ENCODE measurements at places on chromosomes 11 and 22.

GRCh38 chr11:114162719-114163123 is 103.2 kb downstream of the ZBTB16 start:
- no peak for DNase-seq

GRCh38 chr11:69018924-69019323 is 5.9 kb upstream of the MRGPRF start:
- no peak for DNase-seq

GRCh38 chr11:122322329-122322728 is 206.3 kb upstream of the BLID start:
- DNase-seq = no peak

- no peak for DNase-seq
These were observed 23.8 kb downstream of the MICAL2 start for GRCh38 chr11:12134236-12134585.

- no peak for DNase-seq
These were observed 22.3 kb upstream of the A4GALT start for GRCh38 chr22:42742940-42743339.

GRCh38 chr22:10781571-10782403 is 4746.2 kb upstream of the OR11H1 start:
- DNase-seq = no peak

DNA sequence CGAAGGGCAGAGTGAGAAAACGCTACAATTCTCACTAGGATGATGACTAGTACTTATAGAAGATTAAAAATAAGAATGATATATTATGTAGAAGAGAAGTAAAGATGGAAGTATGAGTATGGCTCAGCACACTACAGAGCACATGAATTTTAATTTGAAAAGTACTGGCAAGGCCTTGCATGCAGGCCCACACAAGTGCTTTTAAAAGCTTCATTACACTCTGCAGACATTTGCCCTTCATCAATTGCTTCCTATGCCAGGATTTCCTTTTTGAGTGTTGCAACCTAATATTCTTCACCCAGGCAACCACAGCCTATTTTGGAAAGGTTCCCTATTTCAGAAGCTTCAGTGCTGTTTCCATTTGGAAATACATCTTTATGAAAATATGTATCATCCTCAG is 81.1 kb downstream of the LARGE2 start:
- DNase-seq = no peak

GRCh38 chr11:123718469-123718868 is 23.0 kb downstream of the ZNF202 start:
- DNase-seq = no peak

DNA sequence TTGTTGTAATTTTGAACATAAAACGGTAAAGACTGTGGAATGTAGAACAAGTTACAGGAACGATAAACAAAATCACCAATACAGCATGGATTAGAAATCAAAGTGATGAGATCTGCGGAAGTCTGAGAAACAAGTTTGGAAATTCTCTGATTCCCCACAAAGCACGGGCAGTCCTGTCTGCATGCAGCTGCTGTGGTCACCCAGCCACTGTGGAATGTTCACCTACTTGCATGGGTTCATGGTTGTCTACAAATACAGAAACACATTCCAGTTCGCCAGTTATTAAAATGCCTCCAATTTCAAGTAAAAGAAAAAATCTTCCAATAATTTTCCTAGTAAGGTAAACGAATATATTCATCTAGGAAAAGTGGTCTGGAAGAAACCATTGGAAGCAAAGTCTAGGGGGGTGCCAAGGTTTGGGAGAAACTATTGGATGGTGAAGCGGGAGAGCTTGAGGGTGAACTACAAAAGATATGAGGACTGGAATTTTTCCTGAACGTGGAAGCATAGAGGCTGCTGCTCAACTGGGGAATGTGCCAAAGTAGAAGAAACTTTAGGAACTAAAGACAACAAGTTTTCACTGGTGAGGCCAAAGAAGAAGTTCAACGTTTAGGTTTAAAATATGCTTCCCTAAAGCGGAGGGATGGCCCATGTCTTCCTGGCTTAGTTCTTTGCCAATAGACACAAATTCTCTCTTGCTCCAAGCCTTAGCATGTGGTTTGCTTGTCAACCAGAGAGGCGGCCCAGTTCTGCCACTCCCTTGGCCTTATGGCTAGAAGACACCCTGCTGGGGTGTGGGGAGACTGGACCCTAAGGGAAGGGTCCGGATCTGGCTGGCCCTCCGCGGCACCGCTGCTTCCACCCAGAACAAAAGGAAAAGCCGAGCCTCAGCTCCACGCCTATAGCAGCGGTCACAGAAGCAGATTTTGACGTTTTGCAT is 70.2 kb downstream of the CTTN start:
- no peak for DNase-seq

GRCh38 chr11:43575913-43576310 is 104.6 kb upstream of the HSD17B12 start:
- DNase-seq = no peak

DNA sequence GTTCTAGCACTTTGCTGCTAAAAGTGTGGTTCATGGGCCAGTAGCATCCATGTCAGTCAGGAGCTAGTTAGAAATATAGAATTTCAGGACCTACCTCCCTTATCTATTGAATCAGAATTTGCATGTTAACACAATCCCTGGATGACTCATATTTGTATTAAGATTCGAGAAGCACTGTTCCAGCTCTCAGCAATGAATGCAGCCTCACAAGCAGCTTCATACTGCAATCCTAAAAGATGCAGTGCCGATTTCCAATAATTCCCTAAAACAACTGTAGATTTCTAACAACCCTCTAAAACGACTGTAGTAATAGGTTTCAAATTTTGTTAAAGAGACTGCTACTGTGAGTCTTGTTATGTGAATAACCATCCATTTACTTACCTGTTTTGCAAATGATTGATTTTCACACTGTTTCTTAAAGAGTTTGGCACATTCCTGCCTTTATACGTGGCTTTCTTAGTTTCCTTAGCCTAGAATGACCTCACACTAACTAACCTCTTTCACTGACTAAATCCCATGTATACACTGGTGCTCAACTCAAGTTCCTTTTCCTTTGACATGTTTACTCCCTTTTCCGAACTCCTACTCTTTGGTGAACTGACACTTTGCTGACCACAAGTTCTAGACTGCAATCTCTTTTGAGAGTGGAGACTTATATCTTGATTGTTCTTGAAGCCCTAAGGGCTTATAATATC is 511.8 kb downstream of the METTL15 start:
- DNase-seq = no peak

DNA sequence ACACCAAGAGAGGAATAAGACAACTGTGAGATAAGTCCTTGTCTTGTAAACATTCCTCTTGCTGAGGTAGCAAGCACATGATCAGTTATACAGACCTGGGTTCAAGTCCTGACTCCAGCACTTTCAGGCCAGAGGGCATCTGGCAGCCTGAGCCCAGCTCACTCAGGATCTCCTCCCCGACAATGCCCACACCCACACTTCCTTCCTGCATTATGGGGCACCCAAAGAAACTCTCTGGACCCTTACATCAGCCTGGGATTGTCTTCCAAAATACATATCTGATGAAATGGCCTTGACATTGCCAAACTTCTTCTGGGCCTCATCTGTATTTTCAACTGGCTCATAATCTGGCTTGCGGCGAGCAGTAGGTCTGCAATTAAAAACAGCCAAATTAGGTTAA is 48.6 kb downstream of the ARFGAP3 start:
- no peak for DNase-seq

DNA sequence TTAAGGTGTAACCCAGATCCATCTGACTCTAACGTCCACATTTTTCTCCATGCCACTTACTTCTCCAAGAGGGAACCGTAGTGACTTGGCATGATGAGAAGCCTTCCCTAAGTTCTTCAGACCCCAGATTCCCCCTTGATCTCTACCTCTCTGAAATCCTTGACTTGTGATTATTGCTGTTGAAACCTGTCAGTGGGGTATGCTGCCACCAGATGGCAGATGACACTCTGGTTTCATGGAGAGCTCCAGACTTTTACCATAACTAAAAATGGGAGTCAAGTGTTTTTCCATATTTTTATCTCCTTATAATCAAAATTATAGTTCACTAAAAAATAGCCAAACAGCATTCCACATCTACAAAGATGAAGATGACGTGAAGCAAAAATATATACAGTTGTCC is 504.2 kb downstream of the SOX6 start:
- no peak for DNase-seq

DNA sequence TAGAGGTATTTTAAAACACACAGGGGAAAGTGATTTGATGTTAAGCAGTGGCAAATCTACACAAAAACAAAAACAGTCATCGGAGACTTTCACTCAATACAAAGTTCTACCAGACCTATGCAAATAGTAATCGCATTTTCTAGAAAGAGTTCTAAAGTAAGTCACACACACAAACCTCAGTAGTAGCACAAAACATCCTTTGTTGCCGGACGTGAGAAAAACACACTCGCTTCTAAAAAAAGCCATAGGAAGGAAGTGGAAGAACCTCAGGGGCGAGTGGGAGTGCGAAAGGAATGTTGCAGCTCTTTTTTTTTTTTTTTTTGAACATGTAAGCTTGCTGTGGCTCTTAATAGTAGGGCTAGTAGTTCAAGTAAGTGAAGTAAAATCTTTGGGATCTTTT is 88.9 kb downstream of the MAML2 start:
- DNase-seq = peak; percentile 30

- DNase-seq = no peak
These were observed 27.6 kb upstream of the TOLLIP start for GRCh38 chr11:1336836-1337646.

GRCh38 chr11:84720706-84721402 is 906.3 kb downstream of the DLG2 start:
- DNase-seq = no peak

GRCh38 chr22:46894081-46894671 is 131.7 kb downstream of the TBC1D22A start:
- DNase-seq = no peak

GRCh38 chr11:32090545-32091370 is at the start of gene RCN1:
Gene RCN1 (plus strand): TSS chr11:32091074. CDS start chr11:32091197, 123 bp downstream.
- peak; percentile 30 for DNase-seq

GRCh38 chr11:57103899-57104605 is 77.7 kb upstream of the LRRC55 start:
- DNase-seq = no peak

- no peak for DNase-seq
These were observed 330 bp upstream of the POLD3 start for GRCh38 chr11:74592063-74592440.

GRCh38 chr11:59643390-59643789 is 25.4 kb downstream of the PATL1 start:
- DNase-seq = no peak

DNA sequence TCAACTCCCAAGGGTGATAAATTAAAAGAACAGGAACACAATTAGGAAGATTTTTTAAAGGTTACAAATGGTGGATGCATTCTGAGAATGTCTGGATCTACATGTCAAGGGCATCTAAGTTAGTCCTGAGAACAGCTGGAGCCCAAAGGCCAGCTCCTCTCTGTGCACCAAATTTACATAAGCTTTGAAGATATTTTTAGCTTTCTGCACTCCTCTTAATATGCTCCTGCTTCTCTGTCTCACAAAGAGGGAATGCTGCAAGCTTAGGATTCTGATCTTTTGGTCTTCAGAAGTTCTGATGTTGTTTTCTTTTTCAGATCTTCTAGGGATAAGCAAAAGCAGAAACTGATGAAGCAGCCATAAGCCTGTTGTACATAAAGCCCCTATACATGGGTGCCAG is 309.8 kb upstream of the NCAM1 start:
- no peak for DNase-seq

DNA sequence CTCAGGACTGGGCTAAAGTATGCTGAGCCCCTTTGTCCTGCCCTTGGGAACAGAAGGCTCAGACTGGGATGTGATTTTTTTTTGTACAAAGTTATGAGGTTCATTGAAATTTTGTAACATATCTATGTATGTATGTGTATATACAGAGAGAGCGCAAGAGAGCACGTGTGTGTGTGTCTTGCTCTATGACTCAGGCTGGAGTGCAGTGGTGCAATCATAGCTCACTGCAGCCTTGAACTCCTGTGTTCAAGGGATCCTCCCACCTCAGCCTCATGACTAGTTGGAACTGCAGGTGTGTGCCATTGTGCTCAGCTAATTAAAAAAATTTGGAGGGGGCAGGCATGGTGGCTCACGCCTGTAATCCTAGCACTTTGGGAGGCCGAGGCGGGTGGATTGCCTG is 5.7 kb downstream of the TMEM25 start:
- DNase-seq = no peak

- DNase-seq = no peak
These were observed 68.2 kb downstream of the DNAJC24 start for GRCh38 chr11:31437742-31438435.

DNA sequence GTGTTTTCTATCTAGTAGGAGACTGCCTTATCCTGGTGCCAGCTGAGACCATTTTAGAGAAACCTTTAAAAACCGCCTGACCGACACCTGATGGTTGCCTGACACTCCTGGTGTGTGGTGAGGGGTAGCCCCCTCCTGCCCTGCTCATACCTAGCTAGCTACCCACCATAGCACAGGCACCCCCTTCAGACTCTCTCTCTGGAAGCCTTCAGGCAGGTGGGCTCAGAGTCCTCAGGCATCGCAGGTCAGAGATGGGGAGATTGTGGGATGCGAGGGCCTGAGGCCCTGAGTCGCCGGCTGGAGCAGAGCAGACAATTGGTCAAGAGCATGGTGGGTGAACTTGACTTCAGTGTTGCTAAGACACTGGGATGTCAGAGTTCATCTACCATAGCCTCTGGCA is 424.6 kb downstream of the BRD1 start:
- DNase-seq = no peak

- no peak for DNase-seq
These were observed 8.4 kb downstream of the CYTH4 start for GRCh38 chr22:37290737-37291136.

- DNase-seq = no peak
These were observed 74.2 kb downstream of the DCDC1 start for GRCh38 chr11:31295308-31295707.

DNA sequence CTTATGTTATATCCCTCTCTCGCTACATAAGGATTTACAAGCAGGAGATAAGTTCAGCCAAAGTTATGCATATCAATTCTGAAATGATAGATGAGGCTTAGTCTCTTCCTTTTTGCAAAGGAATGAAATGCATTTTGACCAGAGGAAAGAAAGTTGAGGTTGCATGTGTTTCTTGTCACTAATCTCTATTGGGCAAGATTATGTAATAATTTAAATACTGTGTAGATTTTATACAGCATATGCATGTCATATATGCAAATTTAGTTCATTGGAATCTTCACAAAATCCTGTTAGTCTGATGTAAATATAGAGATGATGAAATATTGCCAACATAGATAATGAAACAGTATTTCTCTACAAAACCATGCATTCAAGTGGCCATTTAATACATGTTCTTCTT is 858.7 kb upstream of the RAG2 start:
- no peak for DNase-seq

- DNase-seq = no peak
These were observed 122.4 kb downstream of the ETS1 start for GRCh38 chr11:128464878-128465450.

All from activated T-helper 1 cell treated with anti-CD3 and anti-CD28 coated beads, Interleukin-12 subunit alpha, Interleukin-12 subunit beta, Interleukin-2, Interleukin-4 antibody, amounts not matched to agents 30 ng/mL and 10 ng/mL and 1 ng/mL, durations not matched to agents 14 hours and 24 hours and 36 hours (primary cell).